ENCODE measurements at places on chromosomes 16 and 17. TPM values are rescaled to one million over a fixed set of nuclear protein-coding genes. Genes with fewer than 3 reads are reported as not detected.

Gene SBK1
- 5.3 TPM for polyA plus RNA-seq

Gene CA4
- 10.2 TPM for polyA plus RNA-seq

Gene WNT9B
- polyA plus RNA-seq, result 0.05 TPM

Gene DBNDD1
- polyA plus RNA-seq, result 14.1 TPM

Gene MYOCD
- polyA plus RNA-seq, result 0.10 TPM

Gene BCL6B
- polyA plus RNA-seq, result 4.3 TPM

Gene FOXL1
- 1.3 TPM for polyA plus RNA-seq

Gene ADAD2
- 0.69 TPM for polyA plus RNA-seq

Gene IGSF6
- 0.23 TPM for polyA plus RNA-seq

Gene TEKT1
- polyA plus RNA-seq, result not detected

Gene JPH3
- 0.04 TPM for polyA plus RNA-seq

GRCh38 chr17:45948881-45949624 is 50.0 kb upstream of the STH start:
- no peaks in the 10 kb centered on the region for H3K36me3 ChIP-seq
- no peaks in the 10 kb centered on the region for H3K27me3 ChIP-seq
- H3K27ac ChIP-seq, result peak overlapping the region; percentile 78
- peak overlapping the region; percentile 53 for H3K4me3 ChIP-seq
- peaks cover 23% of the 10 kb centered on the region for H3K4me1 ChIP-seq

DNA sequence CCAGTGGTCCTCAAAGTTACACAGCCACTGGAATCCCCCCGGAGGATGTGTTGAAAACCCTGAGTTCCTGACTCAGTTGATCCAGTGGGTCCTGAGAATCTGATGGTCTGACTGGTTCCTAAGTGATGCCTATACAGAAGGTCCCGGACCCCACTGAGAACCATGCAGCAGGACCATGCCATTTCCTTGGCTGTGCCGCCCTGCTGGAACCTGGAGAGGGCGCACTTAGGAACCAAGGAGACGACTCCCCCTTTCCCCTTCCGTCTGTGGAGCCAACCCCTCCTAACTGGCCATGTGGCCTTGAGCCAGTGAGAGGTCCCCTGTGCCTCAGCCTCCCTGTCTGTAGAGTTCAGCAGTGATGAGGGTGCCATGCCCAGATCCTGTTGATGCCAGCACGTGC is 22.0 kb downstream of the C16orf74 start:
- no peaks in the 10 kb centered on the region for H3K27me3 ChIP-seq
- no peaks in the 10 kb centered on the region for H3K4me1 ChIP-seq
- H3K27ac ChIP-seq, result no peak overlapping the region
- H3K36me3 ChIP-seq, result no peaks in the 10 kb centered on the region
- DNase-seq, result no peak

DNA sequence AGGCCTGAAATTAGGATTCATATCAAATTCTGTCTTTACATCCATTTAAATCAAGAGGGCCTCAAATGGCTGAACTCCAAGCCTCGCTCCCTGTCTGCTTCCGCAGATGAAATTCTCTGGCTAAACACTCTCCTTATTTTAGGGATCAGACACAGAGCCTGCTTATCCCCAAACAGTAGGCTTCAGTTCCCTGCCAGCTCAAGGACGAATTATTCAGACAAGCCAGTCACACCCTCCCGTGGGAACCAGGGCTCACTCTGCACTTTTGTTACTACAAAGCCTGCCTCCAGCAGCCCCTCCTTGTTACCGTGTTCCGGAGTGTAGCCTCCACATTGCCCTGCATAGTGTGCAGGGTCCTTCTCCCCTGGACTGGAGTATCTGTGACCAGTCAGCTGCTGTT is 46.6 kb upstream of the LCMT1 start:
- H3K4me3 ChIP-seq, result no peak overlapping the region
- DNase-seq, result no peak
- H3K4me1 ChIP-seq, result peaks cover 6% of the 10 kb centered on the region
- H3K36me3 ChIP-seq, result no peaks in the 10 kb centered on the region

DNA sequence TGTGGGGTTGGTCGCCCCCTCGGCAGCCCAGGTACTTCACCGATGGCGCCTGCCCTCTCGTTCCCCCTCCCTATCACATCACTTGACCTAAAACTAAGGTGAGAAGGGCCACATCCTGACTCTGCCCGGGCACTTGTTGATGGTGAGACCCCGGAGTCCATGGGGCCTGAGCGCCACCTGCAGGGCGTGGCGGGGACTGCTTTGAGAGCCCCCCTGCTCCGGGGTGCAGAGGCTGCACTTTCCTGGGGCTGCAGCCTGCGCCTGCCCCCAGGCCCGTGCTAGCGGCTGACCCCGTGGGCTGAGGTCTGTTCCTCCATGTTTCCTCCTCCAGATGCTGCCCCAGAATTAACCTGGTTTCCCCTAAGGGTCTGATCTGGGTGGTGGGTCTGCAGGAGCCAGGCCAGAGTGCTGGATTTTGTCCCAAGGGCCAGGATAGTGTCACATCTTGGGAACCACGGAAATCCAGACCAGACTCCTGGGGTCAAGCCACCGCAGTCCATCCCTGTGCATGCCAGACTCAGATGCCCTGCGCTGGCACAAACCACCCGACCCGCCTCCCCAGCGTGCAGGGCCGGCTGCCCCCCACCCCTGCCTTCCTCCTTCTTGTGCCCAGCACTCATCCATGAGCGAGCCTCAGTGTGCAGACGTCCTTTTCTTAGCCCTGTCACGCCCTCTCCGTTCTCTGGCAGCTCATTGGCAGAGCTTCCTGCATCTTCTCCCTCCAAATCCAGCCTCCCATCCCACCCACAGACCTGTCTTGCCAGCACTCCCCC is 2.7 kb downstream of the NDUFAF8 start:
- no peak overlapping the region for H3K27ac ChIP-seq
- DNase-seq, result peak; percentile 62
- H3K4me1 ChIP-seq, result peaks cover 20% of the 10 kb centered on the region
- H3K27me3 ChIP-seq, result no peaks in the 10 kb centered on the region
- H3K36me3 ChIP-seq, result peaks cover 9% of the 10 kb centered on the region

DNA sequence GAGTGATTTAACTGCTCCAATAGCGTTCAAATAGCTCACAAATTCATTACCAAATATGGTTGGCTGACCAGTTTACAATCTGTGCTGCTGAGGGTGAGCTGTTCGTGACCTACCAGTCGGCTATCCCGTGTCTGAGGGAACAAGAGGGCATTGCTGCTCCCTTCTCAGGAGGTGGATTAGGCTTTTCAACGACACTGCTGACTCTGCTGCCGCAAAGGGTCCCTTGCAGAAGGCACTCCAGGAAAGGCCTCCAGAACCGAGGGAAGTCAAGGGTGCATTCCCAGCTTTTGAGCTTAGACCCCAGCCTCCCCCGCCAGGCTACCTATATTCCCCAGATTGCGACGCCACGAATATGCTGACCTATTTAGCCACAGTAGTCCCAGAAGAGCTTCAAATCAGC is 32.3 kb downstream of the GJC1 start:
- H3K36me3 ChIP-seq, result no peaks in the 10 kb centered on the region
- H3K27me3 ChIP-seq, result no peaks in the 10 kb centered on the region
- H3K4me3 ChIP-seq, result no peak overlapping the region
- H3K4me1 ChIP-seq, result peaks cover 10% of the 10 kb centered on the region

GRCh38 chr17:17710355-17710727 is 29.1 kb downstream of the RAI1 start:
- H3K4me3 ChIP-seq, result no peak overlapping the region
- DNase-seq, result no peak
- H3K27me3 ChIP-seq, result no peaks in the 10 kb centered on the region
- peaks cover 15% of the 10 kb centered on the region for H3K4me1 ChIP-seq
- no peak overlapping the region for H3K27ac ChIP-seq
- H3K36me3 ChIP-seq, result no peaks in the 10 kb centered on the region

DNA sequence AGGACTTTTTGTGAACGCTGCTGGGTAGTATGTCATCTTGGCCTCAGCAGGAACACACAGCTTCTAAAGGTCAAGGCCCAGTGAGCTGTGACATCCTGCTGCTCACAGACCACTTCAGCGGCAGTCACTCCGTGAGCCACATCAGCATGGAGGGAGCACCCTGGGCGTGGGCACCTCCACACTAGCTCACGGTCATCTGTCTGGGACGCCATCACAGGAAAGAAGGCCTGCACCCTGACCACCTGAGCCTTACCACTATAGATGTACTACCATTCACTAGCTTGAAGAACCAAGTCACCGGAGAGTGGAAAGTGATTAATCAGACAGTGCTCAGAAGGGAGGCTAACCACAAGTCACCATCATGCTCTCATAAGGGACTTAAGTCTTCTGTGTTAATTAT is 3.3 kb downstream of the AXIN1 start:
- DNase-seq, result no peak
- no peak overlapping the region for H3K4me3 ChIP-seq
- H3K4me1 ChIP-seq, result peaks cover 11% of the 10 kb centered on the region
- no peaks in the 10 kb centered on the region for H3K27me3 ChIP-seq
- H3K27ac ChIP-seq, result no peak overlapping the region
- H3K36me3 ChIP-seq, result no peaks in the 10 kb centered on the region

GRCh38 chr16:2848933-2849725 is 8.8 kb downstream of the PRSS22 start:
- H3K36me3 ChIP-seq, result no peaks in the 10 kb centered on the region
- no peak overlapping the region for H3K4me3 ChIP-seq
- H3K27me3 ChIP-seq, result no peaks in the 10 kb centered on the region
- no peaks in the 10 kb centered on the region for H3K4me1 ChIP-seq

DNA sequence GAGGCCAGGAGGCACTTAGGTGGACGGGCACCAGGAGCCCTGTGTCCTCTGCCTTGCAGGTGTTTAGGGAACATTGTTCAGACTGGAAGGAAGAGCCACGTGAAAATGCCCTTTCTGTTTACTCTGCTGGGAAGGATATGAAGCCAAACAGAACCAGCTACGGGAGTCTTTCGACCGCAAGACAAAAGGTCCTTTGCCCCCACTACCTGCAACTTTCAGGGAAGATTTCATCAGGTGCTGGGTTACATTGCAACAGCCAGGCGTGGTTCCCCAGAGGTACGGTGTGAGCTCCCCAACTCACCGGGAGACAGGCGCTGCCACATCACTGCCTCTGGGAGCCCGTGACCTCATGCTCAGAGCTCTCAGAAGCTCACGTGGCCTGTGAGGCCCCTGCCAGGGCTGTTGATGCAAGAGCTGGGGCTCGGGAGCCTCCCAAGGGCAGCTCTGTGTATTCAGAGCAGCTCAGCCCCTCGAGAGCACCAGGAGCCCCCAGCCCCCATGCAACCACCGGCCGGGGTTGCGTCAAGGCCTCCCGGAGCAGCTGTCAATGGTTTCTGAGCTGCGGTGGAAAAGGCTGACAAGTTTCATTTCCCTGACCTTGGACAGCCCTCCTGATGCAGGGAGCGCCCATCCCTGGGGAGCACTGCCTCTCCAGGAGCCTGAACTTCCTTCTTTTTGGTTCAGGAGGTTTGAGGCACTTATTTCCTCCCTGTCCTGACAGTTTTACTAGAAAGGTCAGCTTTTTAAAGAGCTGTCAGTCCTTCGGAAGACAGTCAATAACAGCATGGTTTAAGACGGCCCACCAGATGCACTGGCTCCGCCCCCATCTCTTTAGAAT is 42.1 kb downstream of the TBC1D16 start:
- H3K36me3 ChIP-seq, result no peaks in the 10 kb centered on the region
- H3K27ac ChIP-seq, result no peak overlapping the region
- H3K27me3 ChIP-seq, result peaks cover 42% of the 10 kb centered on the region
- DNase-seq, result peak; percentile 87

DNA sequence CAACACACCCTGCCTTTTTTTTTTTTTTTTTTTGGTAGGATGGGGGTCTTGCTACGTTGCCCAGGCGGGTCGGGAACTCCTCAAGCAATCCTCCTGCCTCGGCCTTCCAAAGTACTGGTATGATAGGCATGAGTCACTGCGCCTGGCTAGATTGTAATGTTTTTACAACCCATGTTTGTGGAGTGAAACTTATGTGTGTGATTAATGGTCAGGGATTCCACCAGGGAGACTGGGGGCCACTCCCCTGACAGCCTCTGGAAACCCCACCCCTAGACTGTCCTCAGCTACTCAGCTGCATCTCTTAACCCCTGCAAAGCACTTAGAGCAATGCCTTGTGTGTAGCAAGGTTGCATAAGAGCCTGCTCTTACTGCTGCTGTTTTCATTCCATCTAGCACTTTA is 220.5 kb downstream of the PARN start:
- no peaks in the 10 kb centered on the region for H3K36me3 ChIP-seq
- no peaks in the 10 kb centered on the region for H3K4me1 ChIP-seq
- no peak overlapping the region for H3K4me3 ChIP-seq
- H3K27me3 ChIP-seq, result no peaks in the 10 kb centered on the region
- DNase-seq, result peak; percentile 55

DNA sequence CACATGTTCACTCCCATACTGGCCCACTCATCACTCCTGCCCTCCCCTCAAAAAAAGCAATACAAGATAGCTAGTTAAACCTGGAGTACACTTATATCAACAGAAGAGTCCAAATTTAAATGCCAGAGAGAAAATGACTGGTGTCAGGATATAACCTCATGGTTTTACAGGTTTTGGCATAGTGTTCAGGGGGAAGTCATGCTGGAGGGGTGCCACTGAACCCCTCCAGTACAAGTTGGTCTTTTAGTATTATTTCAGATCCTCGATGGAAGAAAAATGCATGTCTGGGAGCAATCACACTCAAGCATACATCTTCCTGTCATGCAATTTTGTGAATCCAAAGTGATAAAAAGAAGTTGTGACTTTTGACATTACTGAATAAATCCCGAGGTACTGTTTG is 10.5 kb downstream of the NACA2 start:
- no peak overlapping the region for H3K4me3 ChIP-seq
- no peaks in the 10 kb centered on the region for H3K27me3 ChIP-seq
- H3K36me3 ChIP-seq, result no peaks in the 10 kb centered on the region
- no peaks in the 10 kb centered on the region for H3K4me1 ChIP-seq
- no peak for DNase-seq
- H3K27ac ChIP-seq, result no peak overlapping the region

DNA sequence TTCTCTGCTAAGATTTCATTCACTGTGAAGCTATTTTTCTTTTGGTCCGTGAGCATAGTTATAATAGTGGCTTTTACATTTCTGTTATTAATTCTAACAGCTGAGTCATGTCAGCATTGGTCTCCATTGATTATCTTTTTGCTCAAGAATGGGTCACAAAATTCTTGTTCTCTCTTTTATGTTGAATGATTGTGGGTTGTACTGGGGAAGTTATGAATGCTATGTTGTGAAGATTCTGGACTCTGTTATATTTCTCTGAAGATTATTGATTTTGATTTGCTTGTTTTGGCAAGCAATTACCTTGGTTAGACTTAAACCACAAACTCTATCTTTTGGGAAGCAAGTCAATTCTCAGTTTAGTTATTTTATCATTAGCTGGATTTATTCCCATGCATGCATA is 98.8 kb downstream of the IRX5 start:
- H3K27me3 ChIP-seq, result no peaks in the 10 kb centered on the region
- DNase-seq, result no peak
- no peak overlapping the region for H3K4me3 ChIP-seq
- H3K27ac ChIP-seq, result no peak overlapping the region
- no peaks in the 10 kb centered on the region for H3K36me3 ChIP-seq

- DNase-seq, result no peak
- peaks cover 34% of the 10 kb centered on the region for H3K4me1 ChIP-seq
Observed at GRCh38 chr17:27244011-27244410, 49.9 kb upstream of the WSB1 start.

- H3K36me3 ChIP-seq, result no peaks in the 10 kb centered on the region
- peaks cover 1% of the 10 kb centered on the region for H3K27me3 ChIP-seq
- no peak overlapping the region for H3K4me3 ChIP-seq
- DNase-seq, result no peak
- H3K4me1 ChIP-seq, result no peaks in the 10 kb centered on the region
Observed at GRCh38 chr16:27080895-27081294, 14.2 kb downstream of the C16orf82 start.
